HT1080 (cell line): ENCODE measurements at places on chromosomes 6 and 20. TPM values are rescaled to one million over a fixed set of nuclear protein-coding genes. Genes with fewer than 3 reads are reported as not detected.

NRSN1 gene
- not detected in 2 replicates for total RNA-seq

VSTM2L gene
- total RNA-seq, result 0.27 TPM in 2 replicates

CALHM5 gene
- total RNA-seq, result 1.0 and 1.3 TPM in 2 replicates

CFB gene
- not detected in 2 replicates for total RNA-seq

SIRPA gene
- 6.1 and 8.9 TPM in 2 replicates for total RNA-seq

ROMO1 gene
- total RNA-seq, result 213 and 561 TPM in 2 replicates

GRCh38 chr6:36414481-36414880 is 27.0 kb upstream of the ETV7 start:
- no peak for DNase-seq

GRCh38 chr20:9137001-9137400 is 68.1 kb downstream of the PLCB4 start:
- no peak for DNase-seq

DNA sequence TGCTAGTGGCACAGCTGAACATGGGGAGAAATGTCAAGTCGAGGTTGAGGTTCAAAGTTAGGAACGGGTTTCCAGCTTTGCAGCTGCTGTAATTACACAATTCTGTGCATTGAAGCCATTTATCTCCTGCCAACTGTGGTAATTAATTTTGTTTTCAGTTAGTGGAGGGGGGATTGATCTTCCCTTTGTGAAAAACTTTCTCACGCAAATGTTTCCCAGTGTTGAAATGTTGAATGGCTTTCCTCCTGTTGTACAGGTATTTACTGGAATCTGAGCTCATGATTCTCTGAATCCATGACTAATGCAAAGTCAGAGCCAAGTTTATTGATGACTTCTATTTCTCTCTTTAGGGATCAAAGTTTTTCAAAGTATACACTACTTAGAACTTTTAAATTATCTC is 198.4 kb upstream of the SLC35B3 start:
- no peak for DNase-seq

DNA sequence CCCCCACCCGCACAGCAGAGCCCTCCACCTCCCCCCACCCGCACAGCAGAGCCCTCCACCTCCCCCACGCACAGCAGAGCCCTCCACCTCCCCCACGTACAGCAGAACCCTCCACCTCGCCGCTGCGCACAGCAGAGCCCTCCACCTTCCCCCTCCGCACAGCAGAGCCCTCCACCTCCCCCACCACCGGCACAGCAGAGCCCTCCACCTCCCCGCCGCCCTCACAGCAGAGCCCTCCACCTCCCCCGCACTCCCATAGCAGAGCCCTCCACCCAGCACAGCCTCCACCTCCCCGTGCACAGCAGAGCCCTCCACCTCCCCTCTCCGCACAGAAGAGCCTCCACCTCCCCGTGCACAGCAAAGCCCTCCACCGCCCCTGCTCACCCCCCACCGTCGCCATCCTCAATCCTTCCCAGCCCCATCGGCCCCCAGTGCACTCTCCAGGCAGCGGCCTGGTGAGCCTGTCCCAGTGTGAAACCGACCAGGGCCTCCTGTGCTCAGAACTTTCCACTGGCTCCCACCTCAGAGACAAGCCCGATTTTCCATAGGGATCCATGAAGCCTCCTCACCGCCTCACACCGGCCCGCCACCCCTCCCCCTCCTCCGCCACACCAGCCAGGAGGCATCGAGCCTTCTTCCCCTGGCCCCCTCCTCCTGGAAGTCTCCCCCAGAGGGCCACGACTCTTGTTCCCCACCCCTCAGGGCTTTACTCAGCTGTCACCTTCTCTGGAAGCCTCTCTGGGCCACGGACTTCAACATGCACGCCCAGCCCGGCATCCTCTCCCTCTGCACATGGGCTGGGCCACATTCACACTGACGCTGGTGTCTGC is 347.1 kb downstream of the ZFAND3 start:
- DNase-seq, result no peak

GRCh38 chr20:4187147-4187546 is 171.8 kb upstream of the RNF24 start:
- DNase-seq, result no peak

DNA sequence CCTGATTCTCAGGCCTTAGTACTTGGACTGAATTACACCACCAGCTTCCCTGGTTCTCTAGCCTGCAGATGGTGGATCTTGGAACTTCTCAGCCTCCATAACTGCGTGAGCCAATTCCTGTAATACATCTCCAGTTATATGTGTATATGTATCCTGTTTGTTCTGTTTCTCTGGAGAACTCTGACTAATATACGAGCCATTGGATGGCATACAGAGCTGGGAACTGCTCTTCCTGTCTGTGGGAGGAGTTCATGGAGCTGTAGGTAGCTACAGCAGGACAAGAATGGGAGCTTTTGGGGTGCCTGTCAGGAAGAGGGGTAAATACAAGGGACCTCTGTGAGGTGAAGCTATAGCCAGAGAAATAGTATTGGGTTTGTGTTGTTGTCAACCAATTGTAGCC is 41.2 kb downstream of the TMEM14A start:
- peak; percentile 65 for DNase-seq

- DNase-seq, result no peak
These were observed 1.3 kb downstream of the MAS1 start for GRCh38 chr6:159892053-159892452.

GRCh38 chr6:119310486-119311036 is 39.0 kb downstream of the MAN1A1 start:
- peak; percentile 41 for DNase-seq

GRCh38 chr6:41939848-41940758 is 1.5 kb downstream of the CCND3 start:
- no peak for DNase-seq

DNA sequence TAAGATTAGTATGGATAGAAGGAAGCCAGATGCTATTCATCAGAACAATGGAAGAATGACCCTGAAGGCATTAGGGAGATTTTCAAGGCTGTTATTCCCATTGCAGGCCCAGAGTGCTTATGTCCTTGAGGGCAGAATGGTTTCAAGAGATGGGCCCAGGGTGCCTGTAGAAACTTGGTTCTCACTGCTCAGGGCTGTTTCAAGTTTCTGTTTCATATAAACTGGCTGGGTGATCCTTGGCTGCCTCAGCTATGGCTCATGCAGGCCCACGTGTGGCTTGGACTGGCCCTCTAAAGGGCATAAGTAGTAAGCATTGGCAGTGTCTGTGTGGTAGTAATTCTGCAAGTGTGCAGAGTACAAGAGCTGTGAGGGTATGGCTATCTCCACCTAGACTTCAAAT is 540.9 kb upstream of the MAN1A1 start:
- DNase-seq, result no peak

DNA sequence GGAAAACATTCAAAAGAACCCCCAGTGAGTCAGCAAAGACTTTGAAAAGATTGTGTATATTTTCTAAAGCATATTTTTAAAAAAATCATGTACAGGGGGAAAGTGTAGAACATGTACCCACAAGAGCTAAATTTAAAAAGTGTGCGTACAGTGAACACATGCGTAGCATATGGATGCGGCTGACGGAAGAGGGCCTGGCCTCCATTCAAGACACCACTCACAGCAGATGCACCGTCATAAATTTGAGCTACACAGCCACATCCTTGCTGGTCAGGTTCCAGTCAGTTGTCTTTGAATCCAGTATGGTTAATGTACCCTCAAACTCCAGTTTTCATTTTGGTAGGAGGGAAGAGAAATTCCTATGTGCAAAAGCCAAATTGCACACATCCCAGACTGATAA is 54.3 kb upstream of the SPACA1 start:
- DNase-seq, result no peak

DNA sequence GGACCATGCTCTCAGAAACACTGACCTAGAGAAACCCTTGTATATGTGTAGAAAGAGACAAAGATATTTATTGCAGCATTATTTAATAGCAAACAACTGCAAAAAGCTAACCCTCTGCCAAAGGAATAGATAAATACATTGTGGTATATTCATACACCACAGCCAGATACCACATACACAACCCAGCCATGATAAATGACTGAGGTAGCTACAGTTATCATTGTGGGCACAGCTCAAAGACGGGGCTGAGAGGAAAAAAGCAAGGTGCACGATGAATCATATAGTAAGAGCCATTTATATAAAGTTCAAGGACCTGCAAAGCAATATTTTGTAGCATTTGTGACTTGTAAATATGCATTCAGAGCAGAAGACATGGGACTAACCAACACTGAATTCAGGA is 30.8 kb downstream of the RSPO4 start:
- DNase-seq, result no peak

- DNase-seq, result no peak
These were observed 163.2 kb upstream of the ARID1B start for GRCh38 chr6:156613996-156614395.

- DNase-seq, result no peak
These were observed 72.5 kb downstream of the DLGAP4 start for GRCh38 chr20:36378686-36379085.

DNA sequence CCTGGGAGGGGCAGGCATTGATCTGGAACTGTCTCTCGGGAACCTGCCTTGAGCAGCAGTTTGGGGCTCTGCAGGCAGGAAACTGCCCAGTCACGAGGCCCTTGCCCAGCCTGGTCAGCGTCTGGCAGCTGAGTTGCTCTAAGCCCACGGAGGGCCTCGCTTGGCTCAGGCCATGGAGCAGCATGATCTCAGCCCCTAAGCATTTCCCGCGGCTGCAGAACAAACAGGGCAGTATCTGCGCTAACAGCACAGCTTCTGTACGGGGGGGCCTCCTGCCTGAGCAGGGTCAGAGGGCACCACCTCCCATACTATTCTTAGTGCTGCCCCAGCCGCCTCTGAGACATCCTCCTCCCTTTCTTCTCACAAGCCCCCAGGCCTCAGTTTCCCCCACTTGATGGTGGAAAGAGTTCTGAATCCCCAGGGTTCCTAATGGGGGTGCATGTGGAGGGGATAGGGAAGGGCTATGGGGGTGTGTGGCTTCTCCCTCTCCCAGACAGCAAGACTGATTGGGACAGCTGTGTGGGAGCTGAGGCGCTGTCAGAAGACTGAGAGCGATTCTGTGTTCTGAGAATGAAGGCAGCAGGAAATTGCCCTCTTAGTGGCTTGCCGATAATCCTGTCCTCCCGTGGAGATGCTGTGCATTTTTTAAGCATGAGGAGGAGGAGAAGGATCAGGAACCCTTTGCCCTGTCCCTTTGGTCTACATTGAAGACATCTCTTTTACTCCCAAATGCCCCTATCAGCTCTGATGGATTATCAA is 46.4 kb downstream of the MOCS1 start:
- DNase-seq, result peak; percentile 88

DNA sequence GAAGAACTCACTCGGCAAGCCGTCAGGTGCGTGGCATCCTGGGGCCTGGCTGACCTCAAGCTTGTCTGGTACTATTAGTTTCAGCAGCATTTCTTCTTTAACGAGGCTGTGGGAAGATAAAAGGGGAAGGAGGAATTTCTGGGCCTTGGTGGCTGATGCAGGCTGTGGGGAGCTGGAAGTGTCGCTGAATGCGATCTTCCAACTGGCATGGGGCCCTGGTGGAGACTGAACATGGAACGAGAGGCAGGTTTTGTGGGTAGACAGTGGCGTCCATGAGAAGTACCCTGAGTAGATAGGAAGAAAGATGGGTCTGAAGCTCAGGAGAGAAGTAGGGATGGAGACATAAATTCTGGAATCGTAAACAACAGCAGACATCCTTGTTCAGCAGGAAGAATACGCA is 23.9 kb downstream of the ERMARD start:
- DNase-seq, result no peak
